ENCODE measurements at places on chromosomes 12 and 14.

- DNase-seq = no peak
Observed at GRCh38 chr12:69919495-69919894, 94.5 kb downstream of the MYRFL start.

GRCh38 chr14:100428727-100429126 is 105.6 kb downstream of the SLC25A47 start:
- DNase-seq = no peak

DNA sequence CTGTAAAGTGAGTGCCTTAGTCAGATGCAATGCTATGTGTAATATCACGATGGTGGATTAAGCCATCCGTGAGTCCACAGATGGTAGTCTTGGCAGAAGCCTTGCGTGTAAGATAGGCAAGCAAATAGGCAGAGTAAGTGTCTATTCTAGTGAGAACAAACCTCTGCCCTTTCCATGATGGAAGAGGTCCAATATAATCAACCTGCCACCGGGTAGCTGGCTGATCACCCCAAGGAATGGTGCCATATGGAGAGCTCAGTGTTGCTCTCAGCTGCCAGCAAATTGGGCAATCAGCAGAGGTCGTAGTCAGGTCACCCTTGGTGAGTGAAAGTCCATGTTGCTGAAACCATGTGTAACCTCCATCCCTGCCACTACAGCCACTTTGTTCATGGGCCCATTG is 371.2 kb upstream of the LRFN5 start:
- no peak for DNase-seq

DNA sequence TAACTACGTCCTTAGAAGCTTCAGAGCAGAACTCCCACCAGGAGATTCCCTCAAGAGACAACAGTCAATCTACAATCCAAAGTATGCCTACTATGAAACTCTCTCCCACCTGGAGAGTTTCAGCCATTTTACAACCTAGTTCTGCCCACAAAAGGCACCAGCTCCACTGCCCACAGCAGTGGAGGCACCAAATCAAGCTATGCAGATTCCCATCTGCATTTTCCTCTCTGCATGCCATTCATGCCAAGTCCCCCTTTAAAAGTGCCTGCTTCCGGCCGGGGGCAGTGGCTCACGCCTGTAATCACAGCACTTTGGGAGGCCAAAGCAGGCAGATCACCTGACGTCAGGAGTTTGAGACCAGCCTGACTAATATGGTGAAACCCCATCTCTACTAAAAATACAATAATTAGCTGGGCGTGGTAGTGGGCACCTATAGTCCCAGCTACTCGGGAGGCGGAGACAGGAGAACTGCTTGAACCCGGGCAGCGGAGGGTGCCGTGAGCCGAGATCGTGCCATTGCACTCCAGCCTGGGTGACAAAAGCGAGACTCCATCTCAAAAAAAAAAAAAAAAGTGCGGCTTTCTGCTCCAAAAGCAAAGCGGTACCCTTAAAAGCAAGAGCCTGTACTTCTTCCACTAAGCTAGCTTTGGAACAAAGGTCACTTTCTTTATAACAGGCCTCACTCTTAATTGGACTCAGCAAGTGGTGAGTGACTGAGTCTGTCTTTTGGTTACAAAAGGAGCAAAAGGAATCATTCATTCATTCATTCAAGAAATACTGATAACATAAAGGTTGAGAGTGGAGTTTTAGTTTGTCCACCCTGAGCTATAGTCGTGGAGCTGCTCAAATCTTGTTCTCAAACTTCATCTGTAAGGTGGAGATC is 10.1 kb upstream of the DLGAP5 start:
- no peak for DNase-seq

DNA sequence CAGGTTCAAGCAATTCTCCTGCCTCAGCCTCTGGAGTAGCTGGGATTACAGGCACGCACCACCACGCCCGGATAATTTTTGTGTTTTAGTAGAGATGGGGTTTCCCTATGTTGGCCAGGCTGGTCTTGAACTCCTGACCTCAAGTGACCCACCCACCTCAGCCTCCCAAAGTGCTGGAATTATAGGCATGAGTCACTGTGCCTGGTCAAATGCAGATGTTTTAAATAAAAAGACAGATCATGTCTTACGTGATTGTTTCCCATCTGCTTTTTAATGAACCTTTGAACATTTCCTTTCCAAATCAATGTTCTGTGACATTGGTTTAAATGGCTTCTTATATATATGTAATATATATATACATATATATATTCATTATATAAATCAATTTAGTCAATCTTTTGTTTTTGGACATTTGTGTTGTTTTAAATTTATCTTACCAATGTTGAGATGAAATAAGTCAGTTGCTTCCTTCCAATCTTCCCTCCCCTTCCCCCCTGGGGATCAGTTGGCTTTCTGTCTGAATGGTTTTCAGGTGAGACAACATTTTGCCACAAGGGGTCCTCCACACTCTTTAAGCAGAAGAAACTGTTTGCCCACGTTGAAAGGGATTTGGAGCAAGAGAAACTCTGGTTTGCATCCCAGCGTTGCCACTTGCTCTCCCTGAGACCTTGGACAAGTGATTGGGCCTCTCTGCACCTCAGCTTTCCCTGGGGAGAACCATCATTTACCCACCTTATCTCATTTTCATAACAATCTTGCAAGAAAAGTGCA is 47.6 kb upstream of the RBM19 start:
- DNase-seq = no peak

- no peak for DNase-seq
Observed at GRCh38 chr12:10155966-10156365, 16.0 kb downstream of the OLR1 start.

DNA sequence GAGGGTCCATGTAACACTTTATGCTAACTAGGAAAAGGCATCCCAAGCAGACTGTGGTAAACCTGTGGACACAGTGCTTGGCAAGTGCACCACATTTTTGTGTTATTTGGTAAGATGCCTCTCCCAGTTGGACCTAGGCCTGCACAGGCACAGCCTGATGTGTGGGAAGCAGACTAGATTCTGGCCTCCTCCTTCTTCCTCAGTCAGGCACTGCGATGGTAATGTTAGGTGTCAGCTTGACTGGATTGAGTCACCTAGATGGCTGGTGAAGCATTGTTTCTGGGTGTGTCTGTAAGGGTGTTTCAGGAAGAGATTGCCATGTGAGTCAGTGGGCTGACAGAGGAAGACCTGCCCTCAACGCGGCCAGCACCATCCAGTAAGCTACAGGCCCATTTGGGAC is 25.3 kb upstream of the RHOJ start:
- no peak for DNase-seq

DNA sequence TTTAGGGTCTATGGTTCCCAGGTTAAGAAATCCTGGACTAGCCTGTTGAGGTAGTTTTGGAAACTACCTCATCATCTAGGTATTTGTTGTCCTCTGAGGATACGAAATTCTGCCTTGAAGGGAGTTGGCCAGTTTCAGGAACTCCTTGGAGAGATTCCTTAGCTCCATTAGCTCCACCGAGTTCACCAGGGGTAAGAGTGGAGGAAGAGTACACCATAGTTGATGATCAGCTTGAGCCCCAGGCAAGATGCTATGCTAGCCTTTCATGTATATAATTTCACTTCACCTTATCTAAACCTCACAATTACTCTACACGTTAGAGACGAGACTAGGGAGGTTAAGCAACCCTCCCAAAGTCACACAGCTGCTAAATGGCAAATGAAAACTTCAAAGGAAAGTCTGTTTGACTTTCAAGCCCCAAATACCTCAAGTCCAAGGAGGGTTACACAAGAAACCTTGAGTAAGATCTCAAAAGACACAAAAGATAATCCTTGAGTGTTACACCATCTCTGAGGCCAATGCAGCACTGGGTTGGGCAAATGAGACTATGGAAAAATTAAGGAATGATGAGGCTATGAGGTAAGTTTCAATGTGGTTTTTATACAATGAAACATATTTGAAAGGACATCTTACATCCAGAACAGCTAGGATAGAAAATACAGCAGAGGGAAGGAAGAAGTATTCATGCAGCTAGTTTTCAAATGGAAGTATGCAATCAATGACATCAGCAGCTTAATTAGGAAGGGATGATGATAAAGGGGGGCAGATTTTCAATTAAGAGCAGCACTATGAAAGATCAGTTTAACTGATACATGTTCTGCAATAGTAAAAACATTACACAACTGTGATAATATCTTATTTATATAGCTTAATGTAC is 97.2 kb upstream of the KRAS start:
- DNase-seq = no peak

DNA sequence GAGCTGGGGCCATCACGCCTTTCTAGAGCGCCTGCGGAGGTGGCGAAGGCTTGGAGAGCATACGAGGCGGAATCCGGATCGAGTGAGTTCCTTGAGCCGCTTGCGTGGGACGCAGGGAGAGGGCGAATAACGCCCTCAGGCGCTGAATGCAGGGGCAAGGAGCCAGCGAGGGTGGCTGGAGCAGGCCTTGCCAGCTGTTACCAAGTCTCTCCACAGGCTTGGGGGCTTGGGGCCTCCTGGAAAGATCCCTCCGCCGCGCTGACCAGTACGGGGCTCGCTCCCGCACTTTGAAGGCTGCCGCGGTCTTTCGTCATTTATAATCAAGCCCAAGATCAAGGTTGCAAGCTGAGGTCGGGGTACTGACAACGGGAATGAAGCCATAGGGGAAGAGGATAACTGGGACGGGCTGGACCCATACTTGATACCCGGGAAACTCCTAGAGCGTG is 1.2 kb downstream of the FLRT2 start:
- no peak for DNase-seq

DNA sequence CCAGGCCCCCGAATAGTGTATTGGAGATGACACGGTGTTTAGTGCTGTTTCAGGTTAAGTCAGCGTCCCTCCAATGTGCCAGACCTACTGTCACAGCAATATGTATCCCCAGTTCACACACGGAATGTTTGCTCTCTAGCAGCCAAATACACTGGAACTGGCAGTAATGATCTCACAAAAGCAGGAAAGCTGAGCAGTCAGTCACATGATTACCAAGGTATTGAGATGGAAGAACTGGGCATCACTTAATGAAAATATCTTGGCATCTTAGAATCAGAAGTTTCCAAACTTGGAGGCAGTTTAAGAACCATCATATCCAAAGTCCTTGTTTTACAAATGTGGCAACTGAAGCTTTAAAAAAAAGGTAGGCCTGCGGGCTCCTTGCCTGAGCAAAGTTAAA is 23.3 kb downstream of the NINJ2 start:
- no peak for DNase-seq

DNA sequence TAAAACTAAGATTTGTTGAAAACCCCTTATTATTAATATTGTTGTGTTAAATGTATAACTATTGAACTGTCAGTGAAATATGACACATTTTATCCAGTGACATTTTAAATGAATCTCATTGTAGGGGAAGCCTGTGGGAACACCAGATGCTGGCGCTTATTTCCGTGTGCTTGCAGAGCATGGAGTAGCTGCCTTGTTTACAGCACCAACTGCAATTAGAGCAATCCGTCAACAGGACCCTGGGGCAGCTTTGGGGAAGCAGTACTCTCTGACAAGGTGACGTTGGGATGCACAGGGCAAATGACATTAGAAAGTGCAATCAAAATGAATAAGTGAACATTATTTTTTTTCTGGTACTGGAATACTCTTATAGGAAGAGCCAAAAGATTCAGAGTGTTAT is 96.8 kb downstream of the ACSS3 start:
- DNase-seq = no peak

DNA sequence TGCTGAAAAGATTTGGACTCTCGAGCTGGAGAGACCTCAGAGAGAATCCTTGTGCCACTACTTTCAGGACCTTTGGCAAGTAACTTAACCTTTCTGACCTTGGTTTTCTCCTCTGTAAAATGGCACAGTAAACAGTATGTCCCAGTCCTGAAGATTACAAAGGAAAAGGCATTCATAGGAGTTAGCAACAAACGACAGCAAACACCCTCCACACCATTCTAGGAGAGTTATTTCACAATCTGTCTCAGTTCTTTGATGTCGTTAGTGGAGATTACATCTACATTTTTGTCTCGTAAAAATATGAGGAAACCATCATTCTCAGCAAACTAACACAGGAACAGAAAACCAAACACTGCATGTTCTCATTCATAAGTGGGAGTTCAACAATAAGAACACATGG is 205.7 kb downstream of the ITPR2 start:
- no peak for DNase-seq

GRCh38 chr14:54457609-54457996 is 16.4 kb upstream of the CNIH1 start:
- DNase-seq = no peak

GRCh38 chr14:67500981-67501380 is 12.5 kb upstream of the TMEM229B start:
- DNase-seq = no peak
